SJSA1 (cell line): ENCODE measurements at places on chromosomes 2 and 18.

GRCh38 chr18:74459889-74460288 lies 2.8 kb upstream of the DIPK1C start:
- DNase-seq = no peak

GRCh38 chr18:10546557-10547300 lies 20.9 kb downstream of the NAPG start:
- no peak for DNase-seq

- DNase-seq = peak; percentile 92
These were observed 684.4 kb downstream of the IRS1 start for GRCh38 chr2:226115102-226115831.

- DNase-seq = no peak
These were observed 93.4 kb downstream of the SLC5A7 start for GRCh38 chr2:108079736-108080135.

DNA sequence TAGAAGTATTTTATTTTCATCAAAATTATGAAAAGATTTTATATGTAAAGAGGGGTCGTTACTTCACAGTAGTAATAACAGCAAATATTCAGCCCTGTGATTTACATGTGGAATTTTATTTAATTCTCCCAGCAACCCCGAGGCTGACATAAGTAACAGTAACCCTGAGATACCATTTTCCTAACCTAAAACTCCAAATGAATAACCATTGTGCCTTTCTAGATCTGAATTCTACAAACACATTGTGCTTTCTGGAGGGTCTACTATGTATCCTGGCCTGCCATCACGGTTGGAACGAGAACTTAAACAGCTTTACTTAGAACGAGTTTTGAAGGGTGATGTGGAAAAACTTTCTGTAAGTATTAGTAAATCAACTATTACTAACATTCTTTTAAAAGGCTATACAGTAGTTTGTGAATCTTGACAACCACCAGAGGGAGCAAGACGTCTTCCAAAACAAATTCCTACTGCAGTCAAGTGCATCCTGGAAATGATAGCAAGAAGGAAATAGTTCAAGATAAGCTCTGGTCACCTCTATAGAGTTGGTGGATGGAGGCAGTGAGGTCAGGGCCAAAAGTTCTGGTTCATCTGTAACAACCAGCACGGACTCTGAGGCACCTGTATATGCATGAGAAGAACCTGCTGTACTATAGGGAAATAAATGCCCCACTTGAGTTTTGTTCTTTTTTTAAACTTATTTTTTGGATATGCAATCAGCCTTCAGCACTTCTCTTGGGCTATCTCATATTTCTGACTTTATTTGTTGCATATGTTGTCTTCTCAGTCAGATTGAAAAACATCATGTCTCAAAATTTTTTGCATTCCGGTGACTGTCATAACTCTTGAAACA lies 37.4 kb downstream of the ACTR2 start:
- peak; percentile 60 for DNase-seq

DNA sequence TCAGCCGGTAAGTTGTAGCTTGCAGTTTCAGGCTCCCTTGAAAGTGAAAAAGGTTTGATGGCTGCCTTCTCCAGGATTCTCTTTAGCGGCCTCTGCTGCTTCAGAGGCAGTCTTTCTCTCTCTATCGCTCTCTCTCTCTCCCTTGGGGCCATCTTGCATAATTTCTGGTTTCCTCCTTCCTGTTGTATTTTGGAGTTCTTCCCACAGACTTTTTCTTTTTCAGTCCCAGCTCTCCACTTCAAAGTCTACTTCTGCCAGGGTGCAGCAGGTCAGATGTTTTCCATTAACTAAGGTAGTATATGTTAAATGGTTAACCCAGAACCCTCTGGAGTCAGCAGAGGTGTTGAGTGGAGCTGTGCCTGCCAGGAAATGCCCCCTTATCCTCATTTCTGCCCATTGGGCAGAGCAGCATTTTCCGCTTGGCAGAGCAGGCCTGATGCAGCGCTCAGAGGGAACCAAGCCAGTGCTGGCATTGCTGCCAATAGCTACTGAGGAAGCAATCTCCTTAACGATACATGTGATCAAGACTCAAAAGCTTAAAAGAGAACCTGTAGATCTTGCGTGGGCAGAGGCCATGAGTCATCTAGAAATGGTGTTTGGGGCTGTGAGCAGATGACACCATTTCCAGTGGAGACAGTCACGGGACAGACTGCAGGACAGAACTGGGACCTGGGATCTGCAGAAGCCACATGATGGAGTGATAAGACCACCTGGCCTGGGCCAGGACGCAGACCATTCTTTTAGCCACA lies 20.8 kb downstream of the DBI start:
- DNase-seq = no peak

DNA sequence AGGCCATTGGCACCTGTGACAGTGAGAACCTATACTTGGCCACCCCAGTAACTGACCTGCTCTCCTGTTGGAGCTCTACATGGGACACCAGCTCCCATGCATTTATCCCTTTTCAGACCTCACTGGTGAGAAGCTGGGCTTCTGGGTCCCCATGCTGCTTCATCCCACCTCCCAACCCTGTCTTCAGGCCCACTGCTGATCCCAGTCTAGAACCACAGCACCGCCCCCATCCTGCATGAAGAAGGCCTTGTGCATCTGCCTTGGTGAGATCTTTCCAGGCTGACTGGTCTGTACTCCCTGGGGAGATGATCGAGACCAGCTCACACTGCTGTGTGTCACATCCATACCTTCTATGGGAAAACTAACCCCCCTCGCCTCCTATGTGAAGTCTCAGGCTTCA lies 22.7 kb downstream of the TTC32 start:
- peak; percentile 39 for DNase-seq

GRCh38 chr18:79779700-79780190 lies 18.0 kb upstream of the KCNG2 start:
- no peak for DNase-seq

- no peak for DNase-seq
These were observed 89.6 kb upstream of the PPP1CB start for GRCh38 chr2:28662044-28662443.

DNA sequence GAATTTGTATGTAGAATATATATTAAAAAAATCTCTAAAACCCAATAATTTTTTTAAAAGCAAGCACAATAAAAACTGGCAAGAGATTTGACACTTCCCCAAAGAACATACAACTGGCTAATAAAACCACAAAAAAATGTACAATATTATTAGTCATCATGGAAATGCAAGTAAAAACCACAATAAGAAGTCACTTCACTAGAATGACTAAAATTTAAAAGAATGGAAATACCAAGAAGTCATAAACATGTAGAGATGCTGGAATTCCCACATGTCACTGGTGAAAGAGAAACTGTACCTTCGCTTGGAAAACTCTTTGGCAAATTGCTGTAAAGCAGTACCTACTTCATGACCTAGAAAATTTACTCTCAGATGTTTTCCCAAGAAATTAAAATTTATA lies 43.4 kb upstream of the KYNU start:
- no peak for DNase-seq

DNA sequence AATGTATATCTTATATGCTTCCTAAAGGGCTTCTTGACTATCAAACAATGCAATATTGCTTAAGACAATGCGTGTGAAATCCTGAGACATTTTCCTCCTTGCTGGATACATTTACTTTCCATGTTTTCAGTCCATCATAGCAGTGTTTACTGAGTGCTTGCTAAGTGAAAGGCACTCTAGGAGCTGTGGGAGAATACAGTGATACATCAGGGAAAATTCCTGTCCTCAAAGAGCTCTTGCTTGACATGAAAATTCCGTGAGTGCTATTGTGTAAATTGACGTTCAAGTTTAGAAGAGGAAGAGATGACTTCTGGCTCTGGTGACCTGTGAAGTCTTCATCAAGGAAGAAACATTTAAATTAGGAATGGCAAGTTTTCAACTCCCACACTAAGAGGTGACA lies 449.4 kb upstream of the SOX11 start:
- no peak for DNase-seq

GRCh38 chr2:160010361-160011145 lies 51.9 kb downstream of the PLA2R1 start:
- no peak for DNase-seq

DNA sequence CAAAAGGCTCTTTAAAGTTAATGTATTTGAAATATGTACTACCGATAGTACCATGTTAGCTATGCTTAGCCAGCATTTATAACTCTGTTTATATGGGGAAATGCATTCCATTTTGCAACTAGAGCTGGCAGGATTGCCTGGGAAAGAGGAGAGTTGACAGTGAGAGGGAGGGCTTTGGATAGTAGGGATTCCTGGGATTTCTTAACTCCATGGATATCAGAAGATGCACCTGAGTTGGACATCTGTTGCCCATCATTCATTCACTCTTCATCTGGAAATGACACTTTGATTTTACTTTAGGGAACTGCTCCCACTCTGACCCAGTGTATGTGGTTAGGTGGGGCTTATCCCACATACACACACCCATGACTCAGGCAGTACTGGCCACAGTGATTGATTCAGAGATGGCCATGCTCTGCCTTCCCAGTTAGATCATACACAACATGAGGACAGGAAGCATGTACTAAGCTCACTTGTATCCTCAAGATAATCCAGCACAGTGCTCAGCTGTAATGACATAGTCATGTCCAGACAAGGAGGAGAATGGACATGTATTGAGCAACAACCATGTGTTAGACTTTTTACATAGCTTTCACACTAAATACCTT lies 248.8 kb downstream of the MREG start:
- no peak for DNase-seq

DNA sequence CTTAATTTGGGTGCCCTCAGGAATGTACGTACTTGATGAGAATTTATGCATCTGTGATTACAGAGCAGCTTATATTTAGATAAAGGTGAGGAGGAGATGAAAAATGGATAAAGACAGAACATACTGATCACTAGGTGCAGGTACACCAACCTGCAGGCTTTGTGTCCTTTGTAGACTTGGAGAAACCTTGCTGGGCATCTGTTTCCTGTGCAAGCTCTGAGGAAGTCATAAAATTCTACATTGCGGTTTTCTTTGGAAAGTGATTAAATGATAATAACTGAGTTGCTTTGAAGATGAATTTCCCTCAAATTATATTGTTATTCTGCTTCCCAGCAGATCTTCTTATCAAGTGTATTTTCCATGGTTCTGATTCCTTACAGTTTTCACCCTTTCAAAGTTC lies 7.7 kb downstream of the RAB27B start:
- DNase-seq = no peak
